Activated T-helper 17 cell treated with anti-CD3 and anti-CD28 coated beads, Interleukin-2, amount 50 U/mL, for 72 hours (primary cell): ENCODE measurements at places on chromosomes 2 and 18.
A peak's percentile ranks its signal among the peaks of the same experiment; 100 is the strongest.

- no peak overlapping the region for H3K27ac ChIP-seq
- no peaks in the 10 kb centered on the region for H3K36me3 ChIP-seq
- no peak for ATAC-seq
- peaks cover 6% of the 10 kb centered on the region for H3K4me1 ChIP-seq
- H3K27me3 ChIP-seq: no peaks in the 10 kb centered on the region
Observed at GRCh38 chr18:21180588-21180987, 61.4 kb upstream of the GREB1L start.

DNA sequence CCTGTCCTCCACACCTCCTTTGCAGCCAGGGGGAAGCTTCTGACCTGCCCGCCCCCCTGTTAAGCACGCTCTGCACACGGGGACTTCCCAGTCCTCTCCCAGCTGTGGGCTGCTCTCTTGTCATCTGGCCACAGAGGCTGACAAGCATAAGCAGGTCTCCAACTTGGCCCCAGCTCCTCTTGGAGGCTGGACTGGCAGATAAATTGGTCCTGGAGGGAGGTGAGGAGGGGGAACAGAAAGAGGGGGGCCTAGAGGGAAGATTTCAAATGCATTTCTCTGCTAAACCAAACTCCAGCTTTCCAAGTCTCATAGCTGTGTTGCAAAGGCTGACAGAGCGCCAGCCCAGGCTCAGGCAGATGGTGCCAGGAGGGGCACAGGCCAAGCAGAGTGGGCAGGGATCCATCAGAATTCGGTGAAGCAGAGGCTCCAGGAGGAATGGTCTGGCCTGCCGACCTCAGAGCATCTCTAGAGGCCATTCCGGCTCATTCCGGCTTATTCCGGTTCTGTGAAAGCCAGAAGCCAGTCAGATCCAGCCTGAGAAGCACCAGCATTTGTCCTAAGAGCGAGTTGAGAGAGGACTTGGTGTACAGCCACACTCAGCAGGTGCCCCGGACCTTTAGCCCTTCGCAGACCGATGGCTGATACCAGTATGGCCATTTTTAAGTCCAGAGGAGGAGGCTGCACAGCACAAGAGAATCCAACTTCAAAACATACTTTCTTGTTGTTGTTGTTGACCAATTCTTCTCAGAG, 508.9 kb upstream of the MYT1L start:
- H3K27ac ChIP-seq: no peak overlapping the region
- no peaks in the 10 kb centered on the region for H3K4me1 ChIP-seq
- no peak overlapping the region for H3K4me3 ChIP-seq
- H3K36me3 ChIP-seq: no peaks in the 10 kb centered on the region
- no peak for ATAC-seq
- peaks cover 5% of the 10 kb centered on the region for H3K27me3 ChIP-seq

GRCh38 chr2:206991070-206991469, 51.8 kb downstream of the CPO start:
- H3K4me3 ChIP-seq: no peak overlapping the region
- no peak for ATAC-seq
- H3K36me3 ChIP-seq: no peaks in the 10 kb centered on the region
- H3K27ac ChIP-seq: no peak overlapping the region

GRCh38 chr2:110099038-110099425, 16.6 kb downstream of the MALL start:
- H3K36me3 ChIP-seq: no peaks in the 10 kb centered on the region
- no peak overlapping the region for H3K27ac ChIP-seq
- ATAC-seq: no peak
- no peak overlapping the region for H3K4me3 ChIP-seq
- H3K4me1 ChIP-seq: no peaks in the 10 kb centered on the region

DNA sequence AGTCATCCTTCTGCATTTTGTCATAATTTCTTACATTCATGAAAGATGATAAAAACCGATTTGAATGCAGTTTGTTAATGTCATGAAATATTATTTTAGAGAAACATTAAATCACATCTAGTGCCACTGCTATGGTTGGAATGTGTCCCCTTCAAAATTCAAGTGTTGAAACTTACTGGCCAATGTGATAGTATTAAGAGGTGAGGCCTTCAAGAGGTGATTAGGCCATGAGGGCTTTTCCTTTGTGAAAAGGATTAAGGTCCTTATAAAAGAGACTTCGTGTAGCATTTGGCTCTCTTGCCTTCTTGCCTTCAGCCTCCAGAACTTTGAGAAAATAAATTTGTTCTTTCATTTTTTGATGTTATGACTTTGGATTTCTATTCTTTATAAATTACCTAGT, 117.2 kb downstream of the RGPD3 start:
- no peaks in the 10 kb centered on the region for H3K36me3 ChIP-seq
- no peak overlapping the region for H3K4me3 ChIP-seq
- no peak for ATAC-seq
- no peaks in the 10 kb centered on the region for H3K4me1 ChIP-seq
- peaks cover 6% of the 10 kb centered on the region for H3K27me3 ChIP-seq

GRCh38 chr2:6071519-6071918, 379.3 kb downstream of the SOX11 start:
- H3K4me3 ChIP-seq: no peak overlapping the region
- no peaks in the 10 kb centered on the region for H3K27me3 ChIP-seq
- H3K27ac ChIP-seq: no peak overlapping the region
- no peaks in the 10 kb centered on the region for H3K36me3 ChIP-seq
- H3K4me1 ChIP-seq: no peaks in the 10 kb centered on the region
- no peak for ATAC-seq

GRCh38 chr2:188328419-188328818, 36.7 kb downstream of the GULP1 start:
- no peak for ATAC-seq
- no peak overlapping the region for H3K27ac ChIP-seq
- no peak overlapping the region for H3K4me3 ChIP-seq
- H3K4me1 ChIP-seq: no peaks in the 10 kb centered on the region
- no peaks in the 10 kb centered on the region for H3K36me3 ChIP-seq
- no peaks in the 10 kb centered on the region for H3K27me3 ChIP-seq

DNA sequence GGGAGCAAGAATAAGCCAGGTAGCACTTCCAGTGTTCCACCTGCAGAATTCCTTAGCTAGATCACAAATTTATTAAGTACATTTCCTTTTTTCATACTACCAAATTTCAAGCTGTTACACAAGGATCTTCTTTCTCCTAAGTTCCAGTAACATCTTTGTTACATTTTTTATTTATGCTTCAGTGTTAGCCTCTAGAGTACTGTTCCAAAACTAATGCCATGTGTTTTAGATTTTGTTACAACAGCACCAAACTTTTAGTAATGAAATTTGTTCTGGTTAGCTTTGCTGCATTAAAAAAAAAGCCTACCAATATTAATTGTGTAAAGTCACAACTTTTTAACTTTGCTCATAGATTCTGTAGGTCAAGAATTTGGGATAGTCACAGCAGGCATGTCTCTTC, 161.1 kb downstream of the CAMKMT start:
- H3K27ac ChIP-seq: no peak overlapping the region
- H3K36me3 ChIP-seq: peaks cover 25% of the 10 kb centered on the region
- H3K4me3 ChIP-seq: no peak overlapping the region
- H3K4me1 ChIP-seq: no peaks in the 10 kb centered on the region
- no peaks in the 10 kb centered on the region for H3K27me3 ChIP-seq
- ATAC-seq: no peak

DNA sequence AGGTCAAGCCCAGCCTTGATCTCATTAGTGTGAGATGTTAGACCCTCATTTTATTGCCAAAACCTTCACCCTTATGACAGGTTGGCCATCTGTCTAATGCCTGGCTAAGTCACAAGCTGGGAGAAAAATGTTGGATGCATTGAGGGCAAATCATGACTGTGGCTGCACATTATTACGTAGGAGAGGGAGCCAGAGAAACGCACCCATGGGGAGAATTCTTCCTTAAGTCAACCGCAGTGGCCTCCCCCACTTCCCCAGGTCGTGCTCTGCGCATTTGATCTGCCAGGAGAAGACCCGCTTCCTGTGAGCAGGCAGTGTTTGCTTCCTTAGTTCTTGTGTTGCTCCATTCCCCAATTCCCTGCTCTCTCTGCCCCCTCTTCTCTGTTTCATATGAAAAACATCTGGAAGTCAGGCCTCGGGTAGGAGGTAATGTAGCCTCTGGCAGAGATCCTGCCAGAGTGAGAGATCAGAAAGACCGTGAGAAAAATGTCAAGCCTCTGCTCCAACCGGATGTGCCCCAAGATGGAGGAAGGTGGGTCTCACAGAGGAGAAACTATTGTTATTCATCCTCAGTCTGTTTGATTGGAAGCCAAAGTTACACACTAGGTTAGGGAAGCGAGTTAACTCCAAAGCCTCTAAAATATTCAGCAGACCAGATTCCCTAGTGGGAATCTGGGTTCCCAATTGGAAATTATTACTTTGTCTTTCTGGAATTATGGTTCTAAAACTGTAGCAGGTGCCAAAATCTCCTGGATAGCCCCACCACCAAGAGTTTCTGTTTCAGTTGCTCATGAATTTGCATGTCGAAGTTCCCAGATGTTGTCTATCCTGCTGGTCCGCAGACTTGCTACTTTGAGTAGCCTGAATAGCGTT, 144.3 kb upstream of the PELI1 start:
- H3K27ac ChIP-seq: no peak overlapping the region
- H3K4me1 ChIP-seq: no peaks in the 10 kb centered on the region
- H3K27me3 ChIP-seq: no peaks in the 10 kb centered on the region
- no peak overlapping the region for H3K4me3 ChIP-seq

GRCh38 chr2:133867166-133867565, 298.9 kb upstream of the NCKAP5 start:
- H3K36me3 ChIP-seq: no peaks in the 10 kb centered on the region
- no peak overlapping the region for H3K27ac ChIP-seq
- no peak for ATAC-seq
- H3K4me3 ChIP-seq: no peak overlapping the region
- peaks cover 47% of the 10 kb centered on the region for H3K27me3 ChIP-seq
- H3K4me1 ChIP-seq: no peaks in the 10 kb centered on the region

- peaks cover 15% of the 10 kb centered on the region for H3K4me1 ChIP-seq
- peaks cover 52% of the 10 kb centered on the region for H3K36me3 ChIP-seq
- H3K27ac ChIP-seq: peak overlapping the region; percentile 96
- no peak for ATAC-seq
- peak overlapping the region; percentile 88 for H3K4me3 ChIP-seq
Observed at GRCh38 chr2:175169191-175169590, 1.2 kb upstream of the ATF2 start.

GRCh38 chr18:62523255-62523588, 397 bp downstream of the ZCCHC2 start:
- peak overlapping the region; percentile 83 for H3K4me3 ChIP-seq
- H3K27ac ChIP-seq: no peak overlapping the region
- H3K27me3 ChIP-seq: no peaks in the 10 kb centered on the region
- peaks cover 18% of the 10 kb centered on the region for H3K36me3 ChIP-seq
- peaks cover 10% of the 10 kb centered on the region for H3K4me1 ChIP-seq

DNA sequence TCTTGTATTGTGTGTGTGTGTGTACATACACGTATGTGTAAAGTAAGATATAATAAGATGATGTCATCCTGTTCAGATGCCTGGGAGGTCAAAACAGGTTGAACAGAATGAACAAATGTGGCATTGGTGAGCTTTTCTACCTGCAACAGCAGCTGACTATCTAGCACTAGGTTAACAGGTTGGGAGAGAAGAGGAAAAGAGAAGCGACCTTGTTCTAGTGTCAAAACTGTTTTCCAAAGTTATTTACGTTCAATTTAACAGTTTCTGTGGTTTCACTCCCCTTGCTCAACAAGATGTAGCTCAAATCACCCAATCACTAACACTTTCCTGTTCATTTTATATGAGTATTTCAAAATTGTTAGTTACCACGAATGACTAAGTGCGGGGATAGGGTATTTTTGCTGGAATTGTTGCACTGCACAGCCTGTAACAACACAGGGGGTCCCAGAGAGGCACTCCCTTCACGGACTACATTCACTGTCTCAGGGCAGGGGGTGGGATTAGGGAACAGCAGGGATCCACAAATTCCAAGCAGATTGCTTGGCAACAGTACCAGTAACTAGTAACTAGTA, 67.5 kb upstream of the DTNB start:
- H3K27ac ChIP-seq: peak overlapping the region; percentile 13
- peaks cover 9% of the 10 kb centered on the region for H3K4me1 ChIP-seq
- no peak for ATAC-seq
- H3K27me3 ChIP-seq: no peaks in the 10 kb centered on the region
- no peak overlapping the region for H3K4me3 ChIP-seq

DNA sequence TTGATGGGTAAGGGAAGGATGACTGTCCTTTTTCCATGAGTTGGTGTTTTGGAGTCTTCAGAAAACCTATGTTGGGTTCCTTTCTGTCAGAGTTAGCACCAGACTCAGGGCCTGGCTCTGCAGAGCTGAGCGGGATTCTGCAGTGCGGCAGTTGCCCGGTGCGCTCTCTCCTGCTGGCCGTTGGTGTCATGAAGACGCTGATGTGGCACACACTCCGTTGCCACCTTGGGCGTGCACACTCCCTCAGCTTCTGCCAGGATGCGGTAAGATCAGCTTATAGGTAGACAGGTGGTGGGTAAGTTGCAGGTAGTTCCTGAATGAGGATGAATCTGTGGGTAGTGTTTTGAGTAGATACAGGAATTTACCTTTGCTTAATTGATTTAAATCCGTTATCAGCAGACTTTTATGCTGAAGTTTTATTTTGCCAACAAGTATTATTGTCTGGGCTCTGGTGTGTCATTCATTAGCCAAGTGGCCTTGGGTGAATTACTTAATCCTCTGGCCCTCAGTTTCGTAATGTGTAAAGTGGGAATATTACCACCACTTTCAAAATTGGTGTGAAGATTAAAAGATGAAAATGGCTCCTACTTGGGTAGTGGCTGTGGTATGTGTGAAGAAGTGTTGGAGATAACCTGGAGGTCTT, 26.8 kb downstream of the DGKD start:
- H3K4me3 ChIP-seq: no peak overlapping the region
- ATAC-seq: no peak
- H3K36me3 ChIP-seq: peaks cover 39% of the 10 kb centered on the region

DNA sequence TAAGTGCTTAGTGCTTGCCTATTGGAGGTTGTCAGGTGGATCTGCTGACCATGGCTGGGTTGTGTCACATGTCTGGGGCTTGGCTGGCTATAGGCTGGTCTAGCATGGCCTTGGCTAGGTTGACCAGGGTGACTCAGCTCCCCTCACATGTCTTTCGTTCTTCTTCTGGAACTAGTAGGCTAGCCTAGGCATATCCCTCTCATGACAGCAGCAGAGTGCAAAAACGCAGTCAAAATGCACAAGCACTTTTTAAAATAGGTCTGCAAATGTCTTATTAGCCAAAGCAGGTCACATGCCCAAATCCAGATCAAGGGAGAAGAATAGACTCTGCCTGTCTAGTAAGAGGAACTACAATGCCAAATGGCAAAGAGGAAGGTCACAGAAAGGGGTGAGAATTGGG, 179.7 kb upstream of the ACVR2A start:
- no peak for ATAC-seq
- no peak overlapping the region for H3K27ac ChIP-seq
- H3K4me3 ChIP-seq: no peak overlapping the region
